ENCODE measurements at places on chromosomes 3 and 15.

DNA sequence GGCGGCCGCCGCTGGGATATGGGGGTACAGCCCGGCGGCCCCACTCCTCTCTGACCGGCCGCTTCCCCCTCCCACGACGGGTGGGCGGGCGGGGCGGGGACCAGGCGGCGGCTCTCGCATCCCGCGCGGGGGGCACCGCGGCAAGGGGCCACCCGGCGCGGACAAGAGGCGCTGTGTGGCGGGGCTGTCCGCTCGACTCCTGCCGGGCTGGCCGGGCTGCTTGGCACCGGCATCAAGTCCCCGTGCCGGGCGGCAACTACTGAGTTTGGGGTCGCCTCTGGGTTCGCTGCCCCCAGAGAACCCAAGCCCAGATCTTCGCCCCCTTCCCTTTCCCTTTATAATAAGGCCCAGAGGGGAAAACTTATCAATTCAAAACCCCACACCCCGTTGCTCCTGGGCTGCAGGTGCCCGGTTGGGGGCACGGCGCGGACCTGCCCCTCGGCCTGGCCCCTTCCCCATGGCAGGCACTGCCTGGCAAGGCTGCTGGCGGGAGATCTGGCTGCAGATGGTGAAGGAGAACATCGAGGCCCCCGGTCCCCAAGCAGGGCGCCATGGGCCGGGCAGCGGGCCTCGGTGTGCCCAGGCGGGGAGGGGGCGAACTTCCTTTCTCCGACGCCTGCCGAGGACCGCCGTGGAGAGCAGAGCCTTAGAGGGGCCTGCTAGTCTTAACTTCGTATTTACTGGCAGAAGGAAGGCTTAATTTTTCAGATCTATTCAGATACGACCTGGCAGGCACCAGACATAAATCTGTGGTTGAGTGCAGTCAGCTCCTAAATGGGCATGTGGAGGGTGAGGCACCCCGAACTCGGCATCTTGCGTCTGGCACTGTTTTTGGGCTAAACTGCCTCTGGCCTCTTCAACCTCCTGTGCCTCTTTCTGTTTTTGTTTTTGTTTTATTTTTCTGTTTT, 911 bp downstream of the APBA2 start:
- DNase-seq, result no peak

- DNase-seq, result no peak
Measured at GRCh38 chr3:155744626-155745324, at the start of gene PLCH1. PLCH1 (minus strand) TSS chr3:155745071; CDS start chr3:155704224, 40,847 bp downstream.

DNA sequence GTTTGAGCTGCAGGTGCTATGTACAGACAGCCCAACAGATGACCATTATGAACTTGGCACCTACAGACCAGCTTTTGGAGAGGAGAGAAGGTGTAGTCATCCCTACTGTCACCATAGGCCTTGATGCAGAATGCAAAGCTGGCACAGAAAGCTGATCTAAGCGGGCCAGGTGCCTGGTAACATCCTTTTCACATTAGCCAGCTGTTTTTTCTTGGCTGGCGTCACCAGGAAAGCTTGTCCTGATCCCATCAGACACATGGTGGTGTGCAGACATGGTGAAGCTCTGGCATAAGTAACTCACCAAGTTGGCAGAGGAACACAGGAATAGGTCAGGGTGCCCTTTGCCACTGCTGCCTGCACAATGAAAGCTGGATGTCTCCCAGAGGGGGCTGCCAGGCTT, 97.2 kb upstream of the MB21D2 start:
- no peak for DNase-seq

GRCh38 chr3:197021729-197022404, 7.8 kb downstream of the MELTF start:
- no peak for DNase-seq

DNA sequence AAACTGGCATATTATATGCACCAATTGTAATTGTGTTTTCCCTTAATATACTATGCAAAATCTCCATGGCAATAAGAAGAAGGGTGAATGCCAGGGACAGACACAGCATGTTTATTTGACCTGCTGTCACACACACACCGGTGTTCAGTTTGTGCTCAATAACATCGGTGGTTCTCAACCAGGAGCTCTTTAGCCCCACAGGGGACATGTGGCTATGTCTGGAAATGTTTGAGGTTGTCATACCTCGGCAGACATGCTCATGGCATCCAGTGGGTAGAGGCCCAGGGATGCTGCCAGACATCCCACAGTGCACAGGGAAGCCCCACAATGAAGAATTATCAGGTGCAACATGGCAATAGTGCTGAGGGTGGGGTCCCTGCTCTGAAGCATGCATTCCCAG, 38.2 kb downstream of the GLB1 start:
- DNase-seq, result no peak

- no peak for DNase-seq
Measured at GRCh38 chr15:24075420-24076089, 388.4 kb upstream of the NDN start.

DNA sequence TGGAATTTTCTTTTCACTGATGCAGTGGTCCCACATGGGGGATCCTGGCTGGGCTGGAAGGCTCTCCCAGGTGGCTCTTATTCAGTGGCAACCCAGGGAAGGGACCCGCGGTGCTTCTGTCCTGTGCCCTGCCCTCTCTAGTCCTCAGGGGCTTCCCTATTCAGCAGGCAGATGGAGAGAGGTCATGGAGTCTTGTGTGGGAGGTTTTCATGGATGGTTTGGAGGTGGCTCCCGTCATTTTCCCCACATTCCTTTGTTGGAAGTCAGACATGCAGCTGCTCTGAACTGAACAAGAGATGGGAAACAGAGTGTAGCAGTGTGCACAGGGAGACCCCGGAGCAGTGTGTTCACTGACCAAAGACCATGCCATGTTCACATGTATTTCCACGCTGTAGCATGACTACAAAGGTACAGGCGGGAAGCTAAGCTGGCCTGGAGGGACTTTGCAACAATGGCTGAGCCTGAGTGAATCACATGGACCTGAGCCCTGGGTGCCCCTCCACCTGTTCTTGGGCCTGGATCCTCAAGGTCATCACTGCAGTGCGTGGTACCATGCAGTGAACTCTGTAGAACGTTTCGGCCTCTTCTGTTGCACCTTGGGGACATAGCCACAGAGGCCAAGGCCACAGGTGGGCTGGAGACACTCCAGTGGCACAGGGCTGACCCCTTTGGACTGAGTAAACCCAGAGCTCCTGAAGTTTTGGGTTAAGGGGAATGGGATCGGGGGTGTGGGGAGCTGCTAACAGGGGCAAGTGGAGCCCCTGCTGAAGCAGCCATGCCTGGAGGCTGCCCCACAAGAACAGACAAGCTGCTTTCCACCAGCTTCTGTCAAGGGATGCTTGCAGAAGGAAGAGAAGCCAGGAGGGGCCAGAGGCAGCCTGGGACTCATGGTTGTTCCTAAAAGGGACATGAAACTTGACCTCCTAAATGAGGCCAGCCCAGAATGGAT, 123.0 kb downstream of the ASB7 start:
- no peak for DNase-seq

All from stimulated activated CD8-positive, alpha-beta memory T cell treated with anti-CD3 and anti-CD28 coated beads, Interleukin-2, amount 100 ng/mL, for 1 hour (primary cell).